ENCODE measurements at places on chromosomes 7 and 10.

DNA sequence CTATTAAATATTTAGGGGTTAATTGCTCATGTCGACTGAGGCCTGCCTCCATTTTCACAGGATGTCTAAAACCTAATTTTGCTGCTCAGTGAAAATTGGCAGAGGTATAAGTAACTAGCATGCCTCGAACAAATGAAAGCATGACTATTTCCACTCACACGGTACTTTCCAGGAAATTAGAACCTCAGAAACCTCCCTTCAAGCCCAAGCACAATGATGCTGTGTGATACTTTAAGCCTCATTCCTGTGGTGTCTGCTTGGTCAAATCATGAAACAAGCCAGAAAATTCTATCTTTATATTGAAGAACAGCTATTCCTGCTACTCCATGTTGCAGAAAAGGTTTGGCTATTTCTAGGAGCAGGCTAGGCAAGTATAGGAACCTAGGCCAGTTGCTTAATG, 203.0 kb downstream of the SORCS3 start:
- DNase-seq = no peak
- no peaks in the 10 kb centered on the region for H3K27me3 ChIP-seq
- no peak overlapping the region for H3K4me3 ChIP-seq
- no peaks in the 10 kb centered on the region for H3K36me3 ChIP-seq

- H3K4me1 ChIP-seq = no peaks in the 10 kb centered on the region
- H3K27me3 ChIP-seq = peaks cover 6% of the 10 kb centered on the region
- no peak for DNase-seq
- no peak overlapping the region for H3K4me3 ChIP-seq
Observed at GRCh38 chr10:1523221-1523620, 214.1 kb downstream of the ADARB2 start.

- H3K27ac ChIP-seq = no peak overlapping the region
- H3K27me3 ChIP-seq = no peaks in the 10 kb centered on the region
- no peaks in the 10 kb centered on the region for H3K36me3 ChIP-seq
- H3K4me3 ChIP-seq = no peak overlapping the region
- DNase-seq = no peak
- H3K4me1 ChIP-seq = no peaks in the 10 kb centered on the region
Observed at GRCh38 chr10:91689731-91690168, 56.9 kb upstream of the PPP1R3C start.

DNA sequence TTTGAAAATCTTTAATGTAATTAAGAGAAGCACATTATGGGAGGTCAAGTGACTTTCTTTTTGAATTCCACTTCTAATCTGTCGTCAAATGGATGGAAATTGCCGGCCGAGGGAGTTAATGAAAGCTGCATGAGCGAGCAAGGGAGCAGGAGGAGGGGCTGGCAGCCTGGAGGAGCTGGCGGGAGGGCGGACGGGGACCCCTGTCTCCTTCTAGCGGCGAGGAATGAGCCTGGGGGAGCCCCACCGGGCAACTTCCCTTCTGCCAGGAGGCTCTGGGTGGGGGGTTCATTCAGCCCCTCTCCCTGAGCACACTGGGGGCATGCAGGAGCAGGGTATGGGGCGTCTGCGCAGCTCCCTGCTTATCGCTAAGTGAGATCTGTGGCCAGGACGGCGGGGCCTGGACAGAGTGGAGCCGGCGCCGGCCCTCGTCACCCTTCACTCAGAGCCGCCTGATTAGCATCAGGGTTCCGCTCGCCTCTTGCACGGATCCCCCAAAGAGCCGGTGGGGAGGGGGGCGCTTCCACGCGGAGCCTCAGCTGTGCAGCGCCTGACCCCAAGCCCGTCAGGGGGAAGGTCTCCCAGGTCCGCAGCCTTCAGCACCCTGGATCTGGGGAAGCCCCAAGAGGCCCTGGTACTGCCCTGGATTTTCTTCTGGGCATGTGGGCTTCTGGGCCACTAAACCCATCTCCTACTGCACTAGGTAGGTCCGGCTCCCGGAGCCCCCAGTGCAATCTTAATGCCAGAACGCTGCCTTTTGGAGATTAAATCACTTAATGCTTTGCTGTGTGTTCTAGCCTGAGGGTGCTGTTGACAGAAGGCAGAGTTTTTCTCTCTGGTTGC, 680.8 kb downstream of the LRMDA start:
- H3K27me3 ChIP-seq = peaks cover 13% of the 10 kb centered on the region
- no peak for DNase-seq
- H3K36me3 ChIP-seq = no peaks in the 10 kb centered on the region
- peak overlapping the region; percentile 3 for H3K27ac ChIP-seq
- H3K4me3 ChIP-seq = no peak overlapping the region

DNA sequence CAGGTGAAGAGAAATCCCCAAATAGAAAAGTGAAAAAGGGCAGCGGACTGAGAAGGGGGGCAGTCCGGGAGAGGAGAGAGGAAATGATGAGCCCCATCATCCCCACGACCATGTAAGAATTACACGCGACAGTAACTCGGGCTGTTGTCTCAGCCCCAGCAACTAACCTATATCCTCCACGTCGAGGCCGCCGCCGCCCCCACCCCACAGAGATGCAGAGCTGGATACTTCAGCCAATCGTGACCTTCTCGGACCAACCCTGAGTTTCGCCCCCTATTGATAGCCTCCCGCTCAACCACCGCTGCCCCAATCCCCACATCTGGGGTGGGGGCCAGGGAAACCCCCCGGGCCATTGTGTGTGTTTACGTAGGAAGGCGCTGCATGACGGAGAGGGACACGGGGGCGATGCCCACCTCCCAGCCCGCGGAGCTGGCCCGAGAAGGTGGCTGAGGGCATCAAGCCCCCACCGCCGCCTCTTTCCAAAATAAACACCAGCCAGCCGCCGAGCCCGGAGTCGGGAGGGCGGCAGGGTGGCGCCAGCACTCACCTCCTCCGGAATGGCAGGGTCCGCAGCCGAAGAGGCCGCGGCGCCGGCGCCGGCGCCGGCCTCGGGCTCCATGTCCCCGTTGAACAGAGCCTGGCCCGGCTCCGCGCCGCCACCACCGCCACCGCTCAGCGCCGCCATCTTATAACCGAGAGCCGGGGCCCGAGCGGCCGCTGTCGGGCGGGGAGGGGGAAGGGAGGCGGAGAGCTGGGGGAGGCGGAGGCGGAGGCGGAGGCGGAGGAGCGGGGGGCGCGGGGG, 509 bp downstream of the BRAF start:
- peak; percentile 81 for DNase-seq
- peaks cover 3% of the 10 kb centered on the region for H3K4me1 ChIP-seq
- H3K27ac ChIP-seq = peak overlapping the region; percentile 99
- peak overlapping the region; percentile 99 for H3K4me3 ChIP-seq
- H3K27me3 ChIP-seq = no peaks in the 10 kb centered on the region
